ENCODE measurements at places on chromosomes 11 and 22.

- no peak for DNase-seq
These were observed 14.8 kb downstream of the OR52M1 start for GRCh38 chr11:4559527-4560440.

- DNase-seq, result no peak
These were observed at the start of gene DESI1 for GRCh38 chr22:41620589-41621098. Gene DESI1 (minus strand): TSS chr22:41621043. CDS start chr22:41620839, 204 bp downstream.

- no peak for DNase-seq
These were observed 7.5 kb upstream of the RAG2 start for GRCh38 chr11:36605221-36606216.

- no peak for DNase-seq
These were observed 4.2 kb downstream of the SEPTIN5 start for GRCh38 chr22:19718456-19719049.

GRCh38 chr11:64121663-64122410 is 44.1 kb downstream of the MACROD1 start:
- peak; percentile 60 for DNase-seq

DNA sequence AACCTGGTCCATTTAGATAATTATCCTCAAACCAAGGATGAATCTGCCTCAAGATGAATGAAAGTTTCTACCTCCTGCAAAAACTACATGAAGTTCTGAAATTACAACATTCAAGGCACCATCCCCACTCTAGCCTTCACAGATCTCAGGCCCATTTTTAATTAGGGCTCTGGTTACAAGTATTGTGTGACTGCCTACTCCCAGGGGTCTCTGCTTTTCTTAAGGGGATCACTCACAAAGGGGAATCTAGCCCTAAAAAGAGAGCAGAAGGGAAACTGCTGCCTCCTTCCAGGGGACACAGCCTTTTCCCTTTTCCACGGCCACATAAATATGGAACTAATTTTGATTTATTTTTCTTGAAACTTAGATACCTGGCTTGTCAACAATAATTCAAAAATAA is 17.4 kb upstream of the TMEM135 start:
- no peak for DNase-seq

GRCh38 chr22:38513063-38513462 is 7.0 kb upstream of the DDX17 start:
- DNase-seq, result no peak

- DNase-seq, result no peak
These were observed 935 bp upstream of the RCOR2 start for GRCh38 chr11:63917692-63918506.

DNA sequence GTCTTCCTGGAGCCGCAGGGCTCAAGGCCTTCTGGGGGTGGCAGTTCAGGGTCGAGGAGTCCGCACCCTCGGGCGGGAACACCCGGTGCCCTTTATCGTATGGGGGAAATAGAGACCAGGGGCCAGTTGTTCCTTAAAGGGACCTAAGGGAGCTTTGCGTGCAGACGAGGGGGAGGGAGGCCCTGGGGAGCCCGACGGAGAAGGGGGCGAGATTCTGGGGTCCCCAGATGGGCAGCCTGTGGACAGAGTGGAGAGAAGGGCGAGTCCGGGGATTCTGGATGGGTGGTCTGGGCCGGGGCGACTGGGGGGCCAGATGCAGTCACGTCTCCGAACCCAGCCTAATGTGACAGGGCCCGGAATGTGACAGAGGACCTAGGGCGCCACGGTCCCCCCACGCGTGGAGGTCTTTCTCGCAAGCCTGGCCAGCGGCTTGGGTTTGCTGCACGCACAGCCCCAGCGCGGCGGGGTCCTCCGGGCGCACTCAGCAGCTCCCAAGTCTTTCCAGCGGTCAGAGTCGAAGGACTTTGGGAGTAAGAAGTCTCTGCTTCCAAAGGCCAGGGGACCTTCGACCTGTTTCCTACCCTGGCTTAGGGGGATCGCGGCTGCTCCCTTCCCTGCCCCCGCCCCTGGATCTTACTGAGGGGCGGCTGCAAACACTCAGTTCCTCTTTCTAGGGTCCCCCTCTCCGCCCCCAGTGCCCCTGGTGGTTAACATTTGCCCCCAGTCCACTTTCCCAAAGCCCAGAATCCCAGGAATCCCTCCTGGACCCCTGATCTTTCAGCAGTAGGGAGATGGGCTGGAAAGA is 547 bp downstream of the TUBA8 start:
- DNase-seq, result no peak

GRCh38 chr11:126465573-126466188 is 110.2 kb downstream of the ST3GAL4 start:
- DNase-seq, result no peak

- DNase-seq, result no peak
These were observed 14.6 kb downstream of the SCGB2A1 start for GRCh38 chr11:62223095-62223494.

DNA sequence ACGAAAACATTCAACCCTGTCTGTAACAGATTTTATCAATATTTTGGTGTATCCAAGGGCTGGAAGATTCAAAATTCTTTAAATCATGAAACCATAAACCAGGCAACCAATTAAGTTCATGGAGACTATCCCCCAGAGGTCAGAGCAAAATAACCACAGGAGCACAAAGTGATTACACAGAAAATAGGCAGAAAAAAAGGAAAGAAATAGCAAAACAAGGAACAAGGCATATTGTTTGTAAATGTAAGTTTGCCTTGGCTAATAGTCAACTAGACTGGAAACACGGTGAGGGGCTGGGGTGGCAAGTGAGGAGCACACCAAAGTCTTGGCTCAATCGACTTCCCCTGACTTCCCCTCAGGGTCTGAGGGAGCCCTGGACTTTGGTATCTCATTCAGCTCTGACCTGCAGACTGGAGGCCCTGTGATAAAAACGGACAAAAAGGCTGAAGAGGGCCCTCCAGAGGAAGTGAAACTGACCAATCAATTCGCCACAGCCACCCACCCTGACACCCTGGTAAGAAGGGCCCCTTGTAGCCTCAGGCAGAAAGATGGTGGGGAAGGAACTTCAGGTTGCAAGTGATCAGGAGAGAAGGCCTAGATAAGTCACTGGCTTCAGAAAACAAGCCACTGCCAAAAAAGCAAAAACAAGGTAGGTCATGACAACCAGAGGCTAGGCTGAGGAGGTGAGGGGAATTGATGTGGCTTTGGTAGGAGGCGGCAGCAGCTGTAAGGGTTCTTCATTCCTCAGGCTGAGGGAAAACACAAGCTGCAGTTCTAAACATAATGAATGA is 1.8 kb downstream of the SIK3 start:
- no peak for DNase-seq

DNA sequence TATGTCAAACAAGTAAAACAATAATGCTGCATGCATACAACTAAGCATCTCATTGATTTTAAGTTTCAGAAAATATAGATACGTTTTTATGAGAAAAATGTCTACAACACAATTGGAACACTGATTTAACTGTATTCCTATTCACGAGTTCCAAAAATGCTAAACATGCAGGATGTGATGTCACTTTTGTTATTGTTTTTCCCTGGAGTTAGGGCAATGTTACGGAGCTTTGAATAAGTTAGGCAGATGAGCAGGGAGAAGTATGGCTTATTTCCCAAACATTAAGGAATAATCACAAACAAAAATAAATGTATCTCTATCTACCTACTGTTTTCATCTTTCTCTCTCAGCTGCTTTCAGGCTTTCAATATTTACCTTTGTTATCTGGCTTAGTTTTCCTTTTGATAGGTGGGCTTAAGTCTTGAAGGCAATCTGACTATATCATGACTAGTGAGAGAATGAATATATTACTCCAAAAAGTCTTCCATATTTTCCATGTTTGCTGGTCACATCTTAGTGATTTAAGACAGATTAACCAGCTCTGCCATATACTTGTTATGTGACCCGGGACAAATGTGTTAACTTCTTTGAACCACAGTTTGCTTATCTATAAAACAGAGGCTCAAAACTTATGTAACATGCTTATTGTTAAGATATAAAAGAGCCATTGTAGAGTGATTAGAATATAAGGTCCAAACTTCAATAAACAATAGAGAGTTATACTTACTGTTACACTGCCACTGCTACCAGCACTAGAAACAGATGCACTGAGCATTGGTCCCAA is 854.4 kb upstream of the CCDC90B start:
- no peak for DNase-seq

- DNase-seq, result no peak
These were observed 17.4 kb upstream of the YWHAH start for GRCh38 chr22:31926969-31927368.

DNA sequence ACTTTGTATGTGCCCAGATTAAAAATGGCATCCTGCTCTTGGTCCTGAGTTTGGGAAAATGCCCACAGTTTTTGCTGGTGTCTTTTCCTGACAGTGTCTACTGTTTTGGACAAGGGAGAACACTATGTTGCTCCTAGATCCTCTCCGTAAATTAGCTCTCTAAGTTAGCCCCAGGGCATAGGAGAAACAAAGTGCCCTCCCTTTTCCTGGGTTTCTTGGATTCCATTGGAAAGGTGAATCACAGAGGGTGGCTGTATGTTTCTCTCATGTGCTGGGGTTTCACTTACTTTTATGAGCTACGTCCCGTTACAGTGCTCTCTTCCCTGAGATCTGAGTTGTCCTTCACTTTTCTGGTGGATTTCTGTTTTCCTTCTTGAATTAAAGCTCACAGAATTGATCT is 782.8 kb downstream of the CNTN5 start:
- DNase-seq, result no peak

- DNase-seq, result no peak
These were observed 24.9 kb downstream of the PICALM start for GRCh38 chr11:86043765-86044503.

DNA sequence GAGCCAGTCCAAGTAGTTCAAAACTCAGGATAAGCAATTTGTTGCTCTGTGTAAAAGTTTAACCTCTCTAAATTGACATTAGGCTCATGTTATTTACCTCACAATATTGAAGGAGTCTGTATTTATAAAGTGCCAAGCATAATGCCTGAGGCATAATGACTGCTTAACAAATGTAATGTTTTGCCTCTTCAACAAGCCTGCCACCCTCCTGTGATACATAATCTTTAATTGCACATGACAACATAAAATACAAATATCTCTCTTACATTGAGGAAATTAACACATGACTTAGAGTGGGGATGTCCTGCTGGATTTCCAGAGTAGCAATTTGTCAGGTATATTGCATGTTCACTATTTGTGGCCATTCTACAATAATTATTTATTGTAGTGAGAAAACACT is 469.2 kb upstream of the ANO5 start:
- DNase-seq, result no peak

GRCh38 chr11:74784234-74784633 is 35.6 kb downstream of the RNF169 start:
- no peak for DNase-seq

DNA sequence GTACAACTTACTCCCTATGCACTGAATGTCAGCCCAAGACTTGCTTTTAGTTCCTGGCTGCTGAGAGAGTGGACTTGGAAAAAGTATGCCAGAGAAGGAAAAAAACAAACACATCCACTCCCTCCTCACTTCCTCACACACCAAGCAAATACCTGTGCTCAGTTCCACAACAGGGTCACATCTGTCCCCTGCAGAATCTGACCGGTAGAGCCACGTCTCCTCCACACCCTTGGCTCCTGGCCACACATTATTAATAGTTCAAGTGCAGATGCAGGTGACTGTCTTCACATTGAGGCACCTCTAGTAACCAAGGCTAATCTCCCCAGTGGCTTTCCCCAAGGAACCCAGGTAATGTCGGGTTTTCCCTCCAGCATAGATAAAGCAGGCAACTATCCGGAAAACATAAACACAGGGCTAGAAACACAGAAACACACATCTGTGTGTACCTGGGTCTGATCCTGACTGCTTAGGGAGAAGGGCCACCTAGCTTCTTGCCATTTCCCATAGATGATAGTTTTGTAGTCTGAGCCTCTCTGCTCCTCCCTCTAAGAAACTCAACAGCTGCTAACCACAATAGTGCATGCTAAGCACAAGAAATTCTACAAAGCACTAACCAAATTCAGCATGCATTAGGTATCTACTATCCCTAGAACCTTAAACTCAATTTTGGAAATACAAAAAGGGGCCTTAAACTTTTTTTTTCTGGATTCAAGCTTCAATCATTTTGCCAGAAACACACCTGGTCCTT is 10.2 kb downstream of the SYTL2 start:
- DNase-seq, result no peak

- DNase-seq, result peak; percentile 54
These were observed 203.7 kb downstream of the MN1 start for GRCh38 chr22:27597703-27598444.

GRCh38 chr22:23182309-23183060 is 2.2 kb downstream of the BCR start:
- DNase-seq, result no peak

DNA sequence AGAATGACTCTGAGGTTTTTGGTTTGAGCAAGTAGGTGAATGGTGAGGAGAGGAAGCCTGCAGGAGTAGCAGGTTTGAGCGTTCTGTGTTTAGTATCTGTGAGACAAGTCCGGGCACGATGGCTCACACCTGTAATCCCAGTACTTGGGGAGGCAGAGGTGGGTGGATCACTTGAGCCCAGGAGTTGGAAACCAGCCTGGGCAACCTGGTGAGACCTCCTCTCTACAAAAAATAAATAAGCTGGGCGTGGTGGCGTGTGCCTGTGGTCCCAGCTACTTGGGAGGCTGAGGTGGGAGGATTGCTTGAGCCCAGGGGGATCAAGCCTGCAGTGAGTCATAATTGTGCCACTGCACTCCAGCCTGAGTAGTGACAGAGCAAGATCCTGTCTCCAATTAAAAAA is 9.7 kb upstream of the CENATAC start:
- no peak for DNase-seq

GRCh38 chr11:107856180-107856980 is 2.2 kb downstream of the SLC35F2 start:
- no peak for DNase-seq

DNA sequence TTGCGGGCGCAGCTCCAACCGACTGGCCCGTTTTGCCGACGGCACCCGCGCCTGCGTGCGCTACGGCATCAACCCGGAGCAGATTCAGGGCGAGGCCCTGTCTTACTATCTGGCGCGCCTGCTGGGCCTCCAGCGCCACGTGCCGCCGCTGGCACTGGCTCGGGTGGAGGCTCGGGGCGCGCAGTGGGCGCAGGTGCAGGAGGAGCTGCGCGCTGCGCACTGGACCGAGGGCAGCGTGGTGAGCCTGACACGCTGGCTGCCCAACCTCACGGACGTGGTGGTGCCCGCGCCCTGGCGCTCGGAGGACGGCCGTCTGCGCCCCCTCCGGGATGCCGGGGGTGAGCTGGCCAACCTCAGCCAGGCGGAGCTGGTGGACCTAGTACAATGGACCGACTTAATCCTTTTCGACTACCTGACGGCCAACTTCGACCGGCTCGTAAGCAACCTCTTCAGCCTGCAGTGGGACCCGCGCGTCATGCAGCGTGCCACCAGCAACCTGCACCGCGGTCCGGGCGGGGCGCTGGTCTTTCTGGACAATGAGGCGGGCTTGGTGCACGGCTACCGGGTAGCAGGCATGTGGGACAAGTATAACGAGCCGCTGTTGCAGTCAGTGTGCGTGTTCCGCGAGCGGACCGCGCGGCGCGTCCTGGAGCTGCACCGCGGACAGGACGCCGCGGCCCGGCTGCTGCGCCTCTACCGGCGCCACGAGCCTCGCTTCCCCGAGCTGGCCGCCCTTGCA is 1.0 kb downstream of the FJX1 start:
- peak; percentile 37 for DNase-seq

GRCh38 chr11:133663135-133663985 is 131.1 kb upstream of the OPCML start:
- DNase-seq, result no peak

GRCh38 chr11:133720951-133721350 is 124.4 kb downstream of the SPATA19 start:
- DNase-seq, result no peak

GRCh38 chr11:103359216-103359615 is 250.0 kb downstream of the DYNC2H1 start:
- DNase-seq, result no peak

GRCh38 chr11:108698844-108699642 is 34.2 kb downstream of the DDX10 start:
- DNase-seq, result peak; percentile 51
